ENCODE measurements at places on chromosomes 7 and 10. TPM values are rescaled to one million over a fixed set of nuclear protein-coding genes. Genes with fewer than 3 reads are reported as not detected.

DNA sequence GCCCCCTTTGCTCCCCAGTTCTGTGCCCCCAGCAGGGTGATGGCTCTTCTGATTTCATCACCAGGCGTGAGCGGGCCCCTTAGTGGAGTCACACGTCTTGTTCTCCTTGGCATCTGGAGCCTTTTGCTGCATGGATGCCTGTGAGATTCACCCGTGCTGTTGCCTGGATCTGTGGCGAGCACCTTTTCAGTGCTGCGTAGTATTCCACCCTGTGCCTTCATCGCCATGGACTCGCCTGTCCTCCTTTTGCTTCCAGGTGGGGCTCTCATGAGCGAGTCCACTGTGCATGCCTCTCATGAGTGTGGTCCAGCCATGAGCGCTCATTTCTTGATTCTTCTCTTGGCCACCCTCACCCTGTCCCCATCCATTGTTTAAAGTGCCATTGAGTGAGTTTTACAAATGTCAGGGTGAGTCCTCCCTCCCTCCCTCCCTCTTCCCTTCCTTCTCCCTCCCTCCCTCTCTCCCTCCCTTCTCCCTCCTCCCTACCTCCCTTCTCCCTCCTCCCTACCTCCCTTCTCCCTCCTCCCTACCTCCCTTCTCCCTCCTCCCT is 44.0 kb downstream of the UNCX start:
- no peak for DNase-seq

DNA sequence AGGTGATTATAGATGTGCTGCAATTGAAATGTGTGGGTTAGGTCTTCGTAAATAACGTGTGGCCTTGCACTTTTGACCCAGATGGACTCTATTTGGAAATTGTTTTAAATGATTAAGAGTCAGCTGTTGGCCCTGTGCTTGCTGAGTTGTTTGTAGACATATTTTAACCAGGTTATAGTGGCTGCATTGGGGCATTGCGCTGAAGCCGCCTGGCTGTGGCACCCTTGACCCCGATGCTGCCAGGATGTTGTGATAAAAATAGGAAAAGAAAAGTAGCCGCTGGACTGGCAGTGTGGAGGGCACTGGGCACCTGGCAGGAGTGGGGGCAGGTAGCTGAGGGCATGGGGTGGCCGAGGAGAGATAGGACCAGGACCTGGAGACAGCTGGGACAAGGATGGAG is 13.4 kb downstream of the LRRC27 start:
- DNase-seq: no peak

DNA sequence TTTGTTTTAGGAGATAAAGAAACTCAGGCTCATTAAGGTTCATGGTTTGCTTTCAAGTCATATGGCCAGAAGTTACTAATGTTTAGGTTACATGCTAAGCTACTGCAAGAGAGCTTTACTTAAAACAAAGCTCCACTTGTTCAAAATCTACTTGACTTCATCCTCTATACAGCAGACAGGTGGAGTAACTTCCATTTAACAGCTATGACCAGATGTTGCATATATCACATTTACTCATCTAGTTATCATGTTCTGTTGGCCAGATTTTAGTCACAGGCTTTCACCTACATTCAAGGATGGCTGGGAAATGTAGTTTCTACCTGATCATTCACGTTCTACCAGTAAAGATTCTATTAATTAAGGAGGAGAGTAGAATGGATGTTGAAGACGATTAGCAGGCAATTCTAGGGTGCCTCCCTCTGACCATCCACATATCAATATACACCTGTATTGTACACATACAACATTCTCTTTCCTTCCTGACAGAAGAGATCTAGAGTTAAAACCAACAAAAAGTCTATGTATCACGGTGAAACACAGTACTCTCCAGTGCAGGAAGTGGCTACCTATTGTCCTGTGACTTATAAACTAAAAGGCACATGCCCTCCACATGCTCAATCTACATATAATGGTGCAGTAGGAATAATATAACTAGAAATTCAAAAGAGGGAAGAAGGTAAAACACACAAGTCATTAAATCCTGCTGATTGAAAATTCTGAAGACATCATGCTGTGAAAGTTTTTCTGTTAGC is 488.0 kb downstream of the MDFIC start:
- no peak for DNase-seq

DNA sequence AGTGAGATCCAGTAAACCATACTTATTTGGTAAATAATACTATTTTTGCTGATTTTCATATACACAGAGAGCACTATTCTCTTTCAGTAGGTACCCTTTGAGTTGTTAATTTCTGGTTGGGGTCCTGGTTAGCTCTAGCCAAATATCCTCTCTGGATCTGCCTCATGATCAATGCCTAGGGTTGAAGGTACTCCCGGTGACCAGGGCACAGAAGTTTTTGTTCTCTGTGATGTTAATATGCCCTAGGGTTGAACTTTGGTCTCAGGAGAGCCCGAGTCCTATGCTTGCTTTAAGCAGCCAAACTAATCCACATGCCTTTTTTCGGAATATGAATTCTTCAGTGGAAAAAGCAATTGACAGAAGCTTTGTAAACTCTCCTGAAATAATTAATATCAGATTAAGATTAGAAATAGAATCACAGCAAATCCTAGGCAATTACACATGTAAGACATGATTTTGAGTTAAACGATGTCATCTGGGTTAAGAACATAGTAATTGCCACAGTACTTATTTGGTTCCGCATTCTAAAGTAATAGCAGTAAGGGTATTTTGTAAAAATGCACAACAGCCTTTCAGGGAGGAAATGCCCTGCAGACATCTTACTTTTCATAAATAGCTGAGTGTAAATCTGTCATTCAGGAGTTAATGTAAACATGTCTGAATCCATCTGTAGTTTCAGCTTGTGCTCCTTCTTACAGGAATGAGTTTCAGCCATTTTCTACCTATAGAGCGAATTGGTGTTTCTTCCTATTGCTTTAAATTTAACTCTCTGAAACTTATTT is 10.1 kb downstream of the CHN2 start:
- DNase-seq: no peak

The LDB1 gene
- total RNA-seq: 25.1 TPM

The AGMO gene
- not detected for total RNA-seq

DNA sequence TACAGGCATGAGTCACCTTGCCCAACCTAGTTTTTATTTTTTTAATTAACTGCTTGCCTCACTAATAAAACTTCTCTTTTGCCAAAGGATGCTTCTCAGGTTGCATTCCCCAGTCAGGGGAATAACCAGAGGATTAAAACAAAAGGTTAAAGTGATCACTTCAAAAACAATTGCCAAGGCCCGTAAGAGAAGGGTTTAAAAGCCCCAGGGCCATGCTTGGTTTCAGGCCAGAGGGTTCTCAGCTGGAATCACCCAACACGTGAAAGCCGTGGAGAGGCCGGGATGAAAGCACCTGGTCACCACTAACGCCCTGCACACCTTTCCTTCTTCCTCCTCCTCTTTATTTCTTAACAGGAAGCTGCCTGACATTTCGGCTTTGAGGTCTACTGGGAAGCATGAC is 587.5 kb downstream of the PTPRN2 start:
- no peak for DNase-seq

GRCh38 chr10:63374991-63375390 is 90.8 kb downstream of the JMJD1C start:
- DNase-seq: no peak
